ENCODE measurements at places on chromosomes 3 and 15.

DNA sequence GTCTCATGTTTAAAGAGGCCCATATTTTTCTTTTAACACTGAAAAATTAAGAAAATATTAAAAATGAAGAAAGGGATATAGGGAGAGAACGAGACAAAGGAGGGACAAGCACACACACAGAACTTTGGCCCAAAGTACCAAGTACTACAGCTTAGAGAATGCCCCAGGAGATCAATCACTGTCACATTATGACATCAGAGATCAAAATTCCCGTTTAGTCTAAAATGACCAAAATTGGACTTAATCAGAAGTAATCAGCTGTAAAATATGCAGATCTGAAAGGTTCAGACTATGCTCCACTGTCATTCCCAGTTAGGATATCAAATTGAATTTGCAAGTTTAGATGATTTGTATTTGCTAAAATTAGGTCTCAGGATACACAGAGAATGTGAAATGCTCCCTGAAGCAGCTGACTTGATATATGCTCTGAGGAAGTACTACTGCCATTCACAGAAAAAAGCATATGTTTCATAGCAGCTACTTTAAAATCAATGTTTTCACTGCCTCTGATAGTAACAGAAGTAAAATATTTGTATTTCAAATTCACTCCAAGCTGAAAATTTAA lies 123.0 kb downstream of the PEAK1 start:
- no peak for DNase-seq

DNA sequence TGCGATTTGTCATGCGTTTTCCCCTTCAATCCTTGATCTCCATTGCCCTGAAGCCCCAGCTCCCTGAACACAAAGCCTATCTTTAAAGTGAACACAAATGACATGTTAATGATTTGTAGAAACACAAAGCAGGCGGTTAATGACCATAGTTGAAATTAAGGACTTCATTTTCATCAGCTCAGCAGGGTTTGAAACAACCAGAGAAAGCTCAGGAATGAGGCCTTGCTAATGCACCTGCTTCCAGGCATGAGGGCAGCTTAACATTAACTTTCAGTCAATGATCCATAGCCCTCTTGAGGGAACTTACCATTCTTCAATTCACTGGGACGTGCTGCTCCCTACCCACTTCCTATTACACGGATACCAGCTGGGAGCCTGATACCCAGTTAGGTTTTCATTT lies 427.2 kb upstream of the CBLB start:
- no peak for DNase-seq

GRCh38 chr3:1251282-1252060 lies 158.6 kb downstream of the CNTN6 start:
- DNase-seq = no peak

- no peak for DNase-seq
Measured at GRCh38 chr3:52730681-52731080, 24.8 kb downstream of the SPCS1 start.

- DNase-seq = no peak
Measured at GRCh38 chr15:29037997-29038705, 152.4 kb downstream of the APBA2 start.

DNA sequence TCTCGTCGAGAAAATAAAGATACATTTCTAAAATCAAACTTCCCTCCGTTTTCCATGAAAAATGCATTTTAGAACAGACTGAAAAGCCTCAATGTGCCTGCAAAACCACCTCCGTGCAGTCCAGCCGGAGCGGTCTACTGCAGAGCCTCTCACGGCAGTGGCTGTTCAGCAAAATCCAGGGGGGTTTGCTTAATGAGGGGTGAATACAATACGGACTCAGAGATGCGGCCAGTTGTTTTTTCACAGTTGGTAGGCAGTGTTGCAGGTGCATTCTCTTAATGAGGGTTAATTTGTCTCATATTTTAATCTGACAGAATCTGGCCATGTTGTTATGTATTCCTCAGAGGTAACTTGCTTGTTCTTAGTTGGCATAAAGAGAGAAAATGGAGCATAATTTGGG lies 223.0 kb downstream of the EBLN2 start:
- no peak for DNase-seq

DNA sequence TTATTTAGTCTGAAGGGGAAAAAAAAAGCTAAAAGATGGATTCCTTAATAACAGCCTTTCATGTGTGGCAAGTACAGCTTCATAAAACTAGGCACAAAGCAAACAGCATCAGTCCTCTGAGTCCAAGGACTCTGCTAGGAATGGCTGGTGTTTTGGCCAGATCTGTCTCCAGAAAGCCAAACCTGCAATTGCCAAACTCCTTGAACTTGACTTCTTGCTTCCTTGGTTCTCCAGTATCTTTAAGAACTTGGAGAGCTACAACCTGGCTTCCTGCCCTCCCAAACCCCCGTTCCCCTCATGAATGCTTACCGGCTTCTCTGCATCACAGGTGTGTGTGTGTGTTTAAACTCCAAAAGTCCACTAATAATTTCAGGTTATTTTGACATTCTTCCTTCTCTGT lies 1.6 kb upstream of the PLOD2 start:
- no peak for DNase-seq

GRCh38 chr15:94265009-94265408 lies 33.6 kb downstream of the MCTP2 start:
- DNase-seq = no peak

- DNase-seq = no peak
Measured at GRCh38 chr3:27554706-27555105, 70.5 kb upstream of the SLC4A7 start.

DNA sequence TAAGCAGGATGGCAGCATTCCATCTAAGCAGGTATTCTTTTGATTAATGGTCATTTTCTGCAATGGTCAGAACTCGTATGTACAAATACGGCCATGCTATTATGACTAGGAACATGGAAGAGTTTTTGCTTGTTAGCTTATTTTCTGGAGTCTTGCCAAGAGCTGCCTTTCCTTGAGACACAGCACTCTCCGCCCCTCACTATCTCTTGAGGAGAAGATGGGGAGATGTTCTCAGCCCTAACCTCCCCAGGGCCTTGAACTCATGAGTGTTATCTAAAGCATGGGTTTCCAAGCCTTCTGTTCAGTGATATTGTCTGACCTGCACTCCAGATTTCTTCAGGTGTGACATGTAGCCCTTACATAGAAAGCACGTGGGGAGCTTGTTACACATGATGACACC lies 65.9 kb upstream of the ACTC1 start:
- no peak for DNase-seq

DNA sequence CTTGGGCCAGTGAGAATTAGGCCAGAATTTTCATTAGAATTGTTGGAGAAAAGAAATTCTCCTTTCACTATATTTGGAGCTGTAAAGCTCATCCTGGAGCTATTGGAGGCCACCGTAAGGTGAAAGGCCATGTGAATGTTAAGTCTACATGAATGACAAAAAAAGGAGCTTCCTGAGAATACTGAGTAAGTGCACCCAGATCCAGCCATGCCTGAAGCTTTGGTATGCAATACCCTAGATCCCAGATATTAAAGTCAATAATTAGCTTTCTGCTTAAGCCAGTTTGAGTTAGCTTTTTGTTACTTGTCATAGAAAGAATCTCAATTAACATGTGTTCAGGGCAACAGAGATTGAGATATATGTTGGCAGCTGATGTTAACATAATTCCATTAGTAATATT lies 172.4 kb downstream of the NR1D2 start:
- no peak for DNase-seq

DNA sequence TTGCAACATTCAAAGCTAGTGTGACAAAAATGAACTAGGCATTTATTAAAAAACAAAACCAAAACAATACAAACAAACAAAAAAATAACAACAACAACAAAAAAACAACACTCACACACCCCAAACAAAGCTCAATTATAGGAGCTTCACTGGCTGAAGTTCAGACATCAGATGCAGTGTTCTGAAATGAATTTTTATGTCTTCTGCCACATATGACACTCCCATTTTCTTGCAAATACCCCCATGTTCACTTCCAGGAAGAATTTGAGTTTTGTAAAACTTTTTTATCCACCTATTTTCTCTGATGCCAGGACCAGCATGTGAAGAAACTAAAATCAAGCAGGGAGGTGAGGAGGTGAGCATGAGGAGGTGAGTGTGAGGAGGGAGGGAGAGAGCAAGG lies 113.9 kb downstream of the CADPS start:
- no peak for DNase-seq

DNA sequence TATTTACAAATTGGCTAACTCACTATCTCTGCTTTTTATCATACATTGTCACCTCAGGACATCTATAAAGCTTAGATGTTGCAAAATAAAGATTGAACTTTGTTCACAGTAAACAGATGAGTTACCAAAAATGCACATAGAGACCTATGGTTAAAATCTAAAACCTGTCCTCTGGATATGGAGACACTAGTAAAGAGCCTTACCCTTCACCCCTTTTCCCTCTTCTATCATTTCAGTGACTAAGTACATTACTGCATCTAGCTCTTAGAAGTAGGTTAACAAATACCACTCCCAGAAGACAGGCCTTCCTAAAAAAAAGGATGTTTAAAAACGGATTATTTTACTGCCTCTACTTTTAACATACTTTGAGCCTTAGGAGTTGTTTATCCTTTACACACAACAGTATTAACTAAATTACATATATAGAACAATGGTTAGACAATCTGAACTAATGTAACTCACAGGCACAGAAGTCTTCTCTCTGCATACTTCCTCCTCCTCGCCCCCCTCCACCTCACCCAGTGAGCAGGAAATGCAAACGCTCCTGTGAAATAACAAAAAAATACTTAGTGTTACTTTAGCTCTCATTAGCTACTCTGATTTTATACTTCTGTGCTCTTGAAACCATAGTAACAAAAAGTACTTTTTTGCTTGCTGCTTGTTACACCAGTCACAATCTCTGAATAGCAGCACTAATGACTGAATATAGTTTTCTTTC lies 23.3 kb downstream of the IREB2 start:
- no peak for DNase-seq

DNA sequence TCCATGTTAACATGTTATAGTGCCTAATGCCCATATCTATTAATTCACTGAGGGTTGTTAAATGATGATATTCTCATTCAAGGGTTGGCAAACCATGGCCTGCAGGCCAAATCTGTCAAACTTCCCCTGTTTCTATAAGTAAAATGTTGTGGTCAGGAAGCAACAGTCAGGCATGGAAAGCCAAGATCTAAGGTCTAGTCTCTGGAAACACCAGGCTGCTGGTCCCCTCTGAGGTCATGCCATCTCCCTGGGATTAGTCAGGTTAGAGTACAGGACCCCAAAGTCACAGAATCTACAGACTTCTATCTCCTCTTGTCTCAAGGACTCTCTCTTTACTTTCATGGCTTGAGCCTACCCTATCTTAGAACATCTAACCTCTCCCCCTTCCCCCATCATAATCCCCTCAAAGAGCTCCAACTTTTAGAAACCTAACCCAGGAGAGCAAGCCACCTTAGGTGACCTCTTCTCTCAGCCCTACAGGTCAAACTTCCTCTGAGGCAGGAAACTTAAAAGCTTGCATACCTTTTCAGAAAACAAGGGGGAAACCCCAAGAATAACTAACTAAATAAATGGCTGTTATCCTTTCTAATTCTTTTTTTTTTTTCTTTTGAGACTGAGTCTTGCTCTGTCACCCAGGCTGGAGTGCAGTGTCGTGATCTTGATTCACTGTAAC lies 15.3 kb upstream of the HERC1 start:
- no peak for DNase-seq

Measured in muscle of back (tissue), 13 donors.